ENCODE measurements at places on chromosomes 5 and 9. TPM values are rescaled to one million over a fixed set of nuclear protein-coding genes. Genes with fewer than 3 reads are reported as not detected.

DNA sequence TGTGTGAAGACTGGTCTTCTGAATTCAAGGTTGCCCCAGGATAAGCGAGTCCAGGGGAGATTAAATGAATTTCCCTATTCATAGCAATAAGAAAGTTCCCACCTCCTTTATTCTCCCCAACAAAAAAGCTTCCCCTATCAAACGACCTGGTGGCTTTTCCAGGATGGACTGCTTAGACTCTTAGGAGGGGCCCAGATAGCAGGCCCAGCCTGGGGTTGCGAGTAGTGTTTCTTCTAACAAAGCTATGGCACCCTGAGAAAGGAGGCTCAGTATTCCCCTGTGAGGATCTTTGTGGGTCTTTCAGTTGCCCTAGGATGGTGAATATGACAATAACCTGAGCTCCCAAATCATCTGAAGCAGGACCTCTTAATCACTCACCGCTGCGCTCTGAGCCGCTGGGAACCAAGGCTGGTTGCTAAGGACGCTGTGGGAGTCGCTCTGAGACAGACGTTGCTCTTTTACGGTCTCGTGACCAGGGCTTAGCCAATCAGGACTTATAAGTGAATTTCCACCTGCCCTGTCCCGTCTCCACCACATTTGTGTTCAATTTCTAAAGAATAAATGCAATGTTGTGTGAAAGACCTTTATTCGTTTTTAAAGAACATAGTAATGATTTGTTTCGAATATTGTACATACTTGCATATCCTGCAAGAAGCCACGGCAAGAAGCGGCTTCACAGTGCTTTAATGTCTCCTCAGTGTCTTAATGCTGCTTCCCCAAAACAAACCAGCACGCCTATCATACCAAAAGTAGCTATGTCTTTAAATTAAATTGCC is at the start of gene TMEM232:
Gene TMEM232 (minus strand): TSS at position 423 of the 776 bp plus-strand sequence. CDS start 59,319 bp downstream, outside the sequence.
- ATAC-seq: peak; percentile 99

SMIM33 gene
- 0.58 TPM for total RNA-seq

GRCh38 chr9:133580419-133580738 is 28.8 kb downstream of the FAM163B start:
- no peak for ATAC-seq

- no peak for ATAC-seq
Observed at GRCh38 chr5:174229514-174230370, 184.2 kb downstream of the NSG2 start.
